ENCODE measurements at places on chromosomes 12 and 14.

GRCh38 chr14:73903028-73903427 lies 16.4 kb downstream of the ZNF410 start:
- DNase-seq: no peak

DNA sequence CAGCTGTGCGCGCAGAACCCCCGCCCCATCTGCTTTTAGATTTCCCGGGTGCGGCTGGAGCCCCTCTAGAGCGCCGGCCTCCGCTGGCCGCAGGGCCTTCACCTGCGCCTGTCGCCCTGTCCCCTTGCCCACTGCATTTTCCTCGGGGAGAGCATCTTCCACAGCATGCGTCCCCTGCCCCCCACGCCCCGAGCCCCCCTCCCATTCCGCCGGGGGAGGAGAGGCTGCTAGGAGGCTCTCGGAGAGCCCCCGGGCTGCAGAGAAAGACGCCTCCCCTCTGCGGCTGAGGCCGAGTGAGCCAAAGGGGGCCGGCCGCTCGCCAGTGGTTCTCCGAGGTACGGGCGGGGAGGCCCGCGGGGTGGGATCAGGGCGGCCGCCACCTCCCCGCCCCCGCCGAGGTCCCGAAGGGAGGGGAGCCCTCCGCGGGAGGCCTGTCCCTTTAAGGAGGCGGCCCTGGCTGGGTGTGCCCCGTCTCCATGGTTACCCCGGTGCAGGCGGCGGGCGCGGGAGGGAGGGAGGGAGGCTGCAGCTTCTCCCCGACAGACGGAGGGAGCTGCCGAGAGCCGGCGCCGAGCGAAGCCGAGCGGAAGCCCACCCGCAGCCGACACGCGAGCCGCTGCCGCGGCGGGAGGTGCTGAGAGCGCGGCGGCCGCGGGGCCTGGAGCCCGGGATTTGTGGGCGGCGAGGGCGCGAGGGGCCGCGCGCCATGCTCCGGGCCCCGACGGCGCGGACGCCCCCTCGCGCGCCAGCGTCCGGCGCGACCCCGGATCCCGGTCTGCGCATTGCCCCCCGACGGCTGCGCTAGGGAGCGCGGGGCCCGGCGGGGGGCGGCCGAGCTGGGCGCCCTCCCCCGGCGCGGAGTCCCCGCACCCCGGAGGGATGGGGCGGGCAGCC lies at the start of gene KCNH3:
Gene KCNH3, plus strand, starts transcription at position 521 of the 894 bp plus-strand sequence. CDS start 387 bp downstream, outside the sequence.
- peak; percentile 22 for DNase-seq

DNA sequence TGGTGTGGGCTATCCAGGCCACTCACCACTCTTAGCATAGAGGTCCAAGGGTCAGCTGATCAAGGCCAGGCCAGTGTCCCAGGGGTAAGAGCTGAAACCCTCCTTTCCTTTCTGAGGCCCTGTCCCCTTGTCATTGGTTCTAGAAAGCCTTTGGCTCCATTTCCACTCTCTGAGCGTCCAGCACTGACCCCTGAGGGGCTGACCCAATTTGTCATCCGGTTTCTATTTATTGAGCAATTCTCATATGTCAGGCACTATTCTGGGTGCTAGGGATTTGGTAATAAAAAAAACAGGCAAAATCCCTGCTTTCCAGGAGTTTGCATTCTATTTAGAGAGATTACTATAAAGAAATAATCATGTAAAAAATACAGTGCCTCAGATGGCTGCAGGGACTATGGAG lies 3.4 kb downstream of the KRT77 start:
- DNase-seq: no peak

GRCh38 chr14:49497267-49497666 lies 88.9 kb downstream of the RPS29 start:
- DNase-seq: no peak

DNA sequence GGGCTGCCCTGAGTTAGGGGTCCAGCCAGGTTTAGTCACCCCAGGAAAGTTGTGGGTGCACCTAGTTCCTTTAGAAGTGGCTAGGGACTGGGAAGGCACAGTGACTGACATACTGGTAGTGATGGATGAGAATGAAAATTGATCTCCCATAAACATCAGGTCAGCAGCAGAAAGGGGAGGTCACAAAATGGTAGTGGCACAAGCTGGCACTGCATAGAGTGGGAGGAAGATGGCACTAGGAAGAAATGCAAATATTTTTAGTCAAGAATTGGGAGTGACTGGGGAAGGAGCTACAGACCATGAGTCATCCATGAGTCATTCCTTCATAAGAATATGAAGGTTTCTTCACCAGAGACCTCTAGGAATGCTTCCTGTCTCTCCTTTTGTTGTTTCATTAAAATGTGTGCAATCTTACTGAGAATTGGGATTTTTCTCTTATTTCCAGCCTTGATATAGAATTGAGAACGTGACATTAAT lies 198.3 kb upstream of the AMIGO2 start:
- no peak for DNase-seq

- no peak for DNase-seq
These were observed 11.1 kb downstream of the STRAP start for GRCh38 chr12:15893260-15893659.

GRCh38 chr14:54762296-54762695 lies 140.3 kb downstream of the GCH1 start:
- no peak for DNase-seq

GRCh38 chr12:30796891-30797371 lies 42.2 kb upstream of the CAPRIN2 start:
- no peak for DNase-seq

Measured in GM12864 (cell line).